Caudate nucleus (tissue), 63 donors: ENCODE measurements at places on chromosomes 7 and 10.

DNA sequence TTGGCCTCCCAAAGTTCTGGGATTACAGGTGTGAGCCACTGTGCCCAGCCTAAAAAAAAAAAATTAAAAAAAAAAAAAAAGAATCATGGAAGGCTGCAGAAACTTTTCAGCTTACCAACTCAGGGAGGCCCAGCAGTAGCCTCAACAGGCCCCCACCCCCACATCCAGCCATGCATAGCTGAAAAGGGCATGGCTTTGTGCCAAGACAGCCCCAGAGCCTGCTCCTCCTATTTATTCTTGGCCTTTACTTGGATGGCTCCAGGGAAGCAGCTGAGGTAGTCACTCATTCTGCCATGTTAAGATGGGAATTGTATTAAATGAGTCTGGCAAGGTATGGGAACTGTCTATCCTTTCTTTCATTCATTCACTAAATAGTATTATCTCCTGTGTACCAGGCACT is 13.7 kb upstream of the CNNM2 start:
- DNase-seq: no peak

DNA sequence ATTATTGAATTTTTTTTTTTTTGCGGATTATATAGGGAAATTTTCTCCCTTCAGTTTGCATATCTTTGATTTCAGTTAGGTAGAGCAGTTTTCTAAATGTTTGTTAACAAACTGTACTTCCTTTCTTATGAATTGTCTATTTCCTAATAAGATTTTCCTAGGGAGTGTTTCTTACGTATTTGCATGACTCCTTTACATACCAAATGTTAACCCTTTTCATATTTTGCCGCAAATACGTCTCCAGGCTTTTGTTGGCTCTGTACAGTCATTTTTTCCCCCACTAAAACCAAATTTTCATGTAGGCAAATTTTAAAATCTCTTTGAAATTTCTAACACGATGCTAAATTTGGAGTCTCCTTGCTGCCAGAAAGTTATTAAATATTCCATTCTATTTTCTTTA is 1.9 kb upstream of the FRAT2 start:
- no peak for DNase-seq

DNA sequence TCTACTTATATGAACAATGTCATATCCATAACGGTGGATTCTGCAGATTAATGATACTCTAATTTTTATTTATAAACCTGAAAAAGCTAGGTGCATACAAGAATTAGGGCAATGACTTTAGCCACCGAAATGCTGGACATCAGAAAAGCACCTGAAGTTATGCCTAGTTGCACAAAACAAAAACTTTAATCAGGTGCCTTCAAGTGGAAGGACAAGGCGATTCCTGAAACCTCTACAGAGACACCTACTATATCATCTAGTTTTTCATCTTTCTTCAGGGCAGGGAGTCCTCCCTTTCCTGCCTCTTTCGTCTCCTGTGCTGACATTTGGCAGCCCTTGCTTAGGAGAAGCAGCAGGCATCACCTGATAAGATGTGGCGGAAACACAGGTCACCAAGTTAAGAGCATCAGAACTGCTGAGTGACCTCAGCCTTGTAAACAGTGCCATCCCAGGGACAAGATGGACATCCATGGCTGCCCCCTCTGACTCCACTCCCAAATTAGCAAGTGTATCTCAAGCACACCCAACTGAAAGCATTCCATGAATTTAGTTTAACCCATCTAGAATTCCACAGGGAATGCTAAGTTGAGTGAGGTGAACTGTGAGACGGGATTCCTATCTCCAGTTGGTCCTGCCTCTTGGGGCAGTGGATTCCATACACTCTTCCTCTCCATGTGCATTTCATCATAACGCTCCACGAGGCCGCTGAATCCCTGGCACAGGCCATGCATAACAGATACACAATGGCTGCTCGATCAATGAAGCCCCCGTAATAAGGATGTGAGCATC is 5.8 kb downstream of the ITPRIP start:
- DNase-seq: no peak

DNA sequence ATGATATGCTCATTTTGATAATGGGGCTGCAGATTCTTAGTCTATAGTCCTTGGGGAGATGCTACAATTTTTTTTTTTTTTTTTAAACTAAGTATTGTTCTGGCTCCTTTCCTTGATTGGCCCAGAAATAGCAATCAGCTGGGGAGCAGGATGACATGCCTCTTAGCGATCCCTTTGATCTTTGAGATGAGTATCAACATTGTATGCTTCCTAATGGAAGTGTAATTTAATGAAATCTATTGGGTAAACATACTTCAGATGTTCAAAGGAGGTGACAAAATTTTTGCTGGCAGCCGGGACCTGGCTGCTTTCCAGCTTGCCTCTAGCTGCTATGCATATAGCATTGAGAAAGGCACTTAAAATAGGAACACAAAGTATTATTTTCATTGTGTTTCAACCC is 43.5 kb downstream of the VTI1A start:
- DNase-seq: no peak

DNA sequence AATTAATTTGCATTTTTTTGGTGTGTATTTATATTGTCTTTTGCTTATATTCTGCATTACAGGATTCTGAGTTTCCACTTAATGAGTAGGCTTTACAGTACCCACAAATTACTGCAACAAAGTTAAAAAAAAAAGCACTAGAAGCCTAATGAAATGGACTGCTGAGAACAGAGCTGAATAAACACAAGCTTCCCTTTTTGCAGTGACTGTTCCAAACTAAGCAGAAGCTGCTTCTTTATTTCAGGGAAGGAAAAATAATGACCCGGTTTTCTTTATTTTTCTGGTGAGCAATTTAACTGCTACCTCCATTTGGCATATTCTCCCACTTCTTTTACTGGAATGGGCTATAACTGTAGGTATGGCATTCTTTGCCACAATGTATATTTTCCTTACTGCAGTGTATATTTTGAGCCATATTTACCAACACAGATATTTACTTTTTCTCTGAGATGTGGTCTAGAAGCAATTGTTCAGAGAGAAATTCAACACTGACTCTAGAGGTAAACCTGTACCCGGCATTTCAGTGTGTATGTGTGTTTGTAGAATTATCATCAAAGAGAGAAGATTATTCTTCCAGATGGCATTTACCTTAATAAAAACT is 56.9 kb downstream of the HDAC9 start:
- DNase-seq: no peak

GRCh38 chr10:79256264-79256806 is 90.9 kb upstream of the PPIF start:
- no peak for DNase-seq

- no peak for DNase-seq
Observed at GRCh38 chr7:152987656-152988055, 228.1 kb downstream of the ACTR3B start.

DNA sequence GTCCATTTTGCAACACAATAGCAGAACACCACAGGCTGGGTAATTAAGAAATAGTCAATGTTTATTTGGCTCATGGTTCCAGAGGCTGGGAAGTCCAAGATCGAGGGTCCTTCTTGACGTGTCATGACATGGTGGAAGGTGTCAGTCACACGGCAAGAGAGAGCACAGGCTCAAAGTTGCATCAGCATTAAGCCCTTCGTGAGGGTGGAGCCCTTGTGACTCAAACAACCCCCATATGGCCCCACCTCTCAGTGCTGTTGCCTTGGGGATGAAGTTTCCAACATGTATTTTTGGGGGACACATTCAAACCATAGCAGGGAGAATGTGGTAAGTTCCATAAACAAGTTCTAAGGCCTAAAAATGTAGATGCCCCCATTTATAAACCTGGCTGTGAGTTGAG is 24.6 kb upstream of the GTPBP4 start:
- no peak for DNase-seq

- DNase-seq: no peak
Observed at GRCh38 chr7:97771576-97771975, 39.7 kb downstream of the TAC1 start.

GRCh38 chr10:104897696-104898095 is 256.6 kb downstream of the SORCS3 start:
- DNase-seq: no peak

DNA sequence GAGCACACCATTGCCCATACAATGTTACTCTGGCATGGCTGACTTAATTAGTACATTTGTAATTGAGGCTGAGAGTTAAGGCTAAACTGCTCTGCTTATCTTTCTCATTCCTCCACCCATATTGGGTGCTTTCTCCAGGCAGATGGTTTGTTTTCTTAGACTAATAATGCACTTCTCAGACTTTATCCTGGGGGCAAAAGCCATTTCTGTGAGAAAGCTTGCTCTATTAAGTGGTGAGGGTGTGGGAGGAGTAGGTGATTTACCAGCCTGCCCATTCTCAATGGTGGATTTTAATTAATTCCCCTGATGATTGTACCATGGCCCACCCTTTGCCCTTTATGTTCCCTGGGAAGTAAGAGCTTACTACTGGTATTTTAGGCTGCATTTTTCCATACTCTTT is 174.8 kb downstream of the FOXP2 start:
- no peak for DNase-seq

GRCh38 chr7:48667407-48667806 is 256.9 kb upstream of the CDC14C start:
- no peak for DNase-seq

- no peak for DNase-seq
Observed at GRCh38 chr10:112360308-112361270, 13.3 kb upstream of the ACSL5 start.

DNA sequence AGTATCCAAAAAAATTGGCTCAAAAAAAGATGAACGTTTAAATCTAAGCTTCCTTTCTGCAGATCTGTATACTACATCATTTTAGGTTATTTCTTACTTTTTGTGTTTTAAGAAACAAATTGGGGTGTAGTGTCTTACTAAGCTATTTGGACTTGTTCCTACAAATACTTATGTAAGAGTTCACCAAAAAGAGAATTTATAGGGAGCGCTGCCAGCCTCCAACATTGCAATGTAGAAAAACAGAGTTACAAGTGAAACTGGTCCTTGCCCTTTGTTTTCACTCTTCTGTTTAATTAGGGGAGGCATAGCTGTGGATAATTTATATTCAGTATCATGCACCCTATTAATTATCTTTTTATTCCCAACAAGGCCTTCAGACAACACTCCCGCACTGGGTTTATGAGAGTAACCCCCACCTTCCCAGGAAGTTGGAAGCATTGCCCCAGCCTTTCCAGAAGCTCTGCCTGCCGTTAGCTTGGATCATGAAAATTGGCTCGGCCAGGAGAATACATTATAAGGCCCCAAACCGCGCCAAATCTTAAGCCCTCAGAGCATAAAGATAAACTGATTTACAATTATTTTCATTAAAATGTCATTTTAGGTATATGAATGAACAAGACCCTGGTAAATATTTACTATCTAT is 261.8 kb upstream of the KLF6 start:
- no peak for DNase-seq

GRCh38 chr10:36362257-36362656 is 720.2 kb upstream of the FZD8 start:
- DNase-seq: no peak

DNA sequence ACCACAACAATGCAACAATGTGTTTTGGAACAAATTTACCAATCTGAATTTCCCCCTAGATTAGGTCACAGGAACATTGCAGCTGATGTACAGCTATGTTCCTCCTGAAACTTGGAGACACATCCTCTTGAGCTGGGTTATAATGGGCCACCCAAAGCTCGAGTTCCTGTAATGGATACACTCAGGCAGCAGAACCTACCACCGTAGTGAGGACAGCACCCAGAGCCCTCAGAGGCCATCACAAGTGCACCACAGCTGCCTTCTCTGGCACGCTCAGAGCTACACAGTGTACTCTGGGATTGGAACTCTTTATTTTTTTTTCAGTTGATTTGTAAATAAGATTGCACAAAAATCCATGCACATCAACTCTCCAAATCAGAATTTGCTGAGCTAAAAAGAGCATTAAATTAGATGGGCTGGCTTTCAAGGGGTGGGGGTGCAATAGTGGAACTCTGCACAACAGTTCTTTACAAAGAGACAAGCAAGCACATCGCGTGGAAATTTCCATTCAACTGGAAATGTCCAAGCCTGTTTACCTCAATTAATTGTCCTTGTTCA is 56.7 kb downstream of the EGFR start:
- DNase-seq: no peak

- no peak for DNase-seq
Observed at GRCh38 chr10:75513292-75513885, 82.0 kb downstream of the LRMDA start.

DNA sequence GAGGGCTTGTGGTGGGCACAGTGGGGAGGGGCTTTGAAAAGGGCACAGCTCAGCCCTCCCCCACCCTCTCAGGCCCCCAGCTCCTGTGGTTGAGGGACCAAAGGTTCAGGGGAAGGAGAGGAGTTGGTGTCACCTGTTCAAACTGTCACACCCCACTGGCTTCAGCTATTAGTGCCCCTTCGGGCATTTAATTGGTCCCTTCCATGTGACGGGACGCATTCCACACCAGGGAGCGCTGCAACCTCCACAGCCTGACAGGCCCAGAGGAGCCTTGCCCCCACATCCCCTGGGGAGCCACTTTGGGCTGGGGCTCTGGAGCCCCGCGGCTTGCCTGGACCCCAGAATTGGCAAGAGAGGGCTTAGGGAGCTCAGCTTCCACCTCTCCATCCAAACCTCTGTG is 75.7 kb downstream of the C10orf105 start:
- no peak for DNase-seq

- peak; percentile 57 for DNase-seq
Observed at GRCh38 chr7:51160990-51161615, 155.5 kb downstream of the COBL start.

DNA sequence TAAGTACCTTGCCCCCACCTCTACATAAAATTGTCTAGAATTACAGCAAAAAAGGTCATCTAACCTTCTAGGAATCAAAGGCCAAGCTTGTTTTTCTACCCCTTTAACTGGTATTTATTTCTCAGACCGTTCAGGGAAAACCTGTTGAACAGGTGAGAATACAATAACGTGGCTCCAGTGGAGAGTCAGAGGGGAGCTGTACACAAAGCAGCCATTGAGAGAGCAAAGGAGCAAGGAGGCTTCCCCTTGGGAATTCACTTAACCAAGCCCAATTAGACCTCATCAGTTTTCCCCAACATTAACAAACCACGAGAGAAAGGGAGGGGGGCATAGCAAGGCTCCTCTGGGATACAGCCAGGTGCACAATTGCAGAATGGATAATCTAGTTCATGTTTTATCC is 101.9 kb downstream of the ELMO1 start:
- no peak for DNase-seq

- DNase-seq: no peak
Observed at GRCh38 chr10:74058658-74059057, 60.7 kb downstream of the VCL start.

DNA sequence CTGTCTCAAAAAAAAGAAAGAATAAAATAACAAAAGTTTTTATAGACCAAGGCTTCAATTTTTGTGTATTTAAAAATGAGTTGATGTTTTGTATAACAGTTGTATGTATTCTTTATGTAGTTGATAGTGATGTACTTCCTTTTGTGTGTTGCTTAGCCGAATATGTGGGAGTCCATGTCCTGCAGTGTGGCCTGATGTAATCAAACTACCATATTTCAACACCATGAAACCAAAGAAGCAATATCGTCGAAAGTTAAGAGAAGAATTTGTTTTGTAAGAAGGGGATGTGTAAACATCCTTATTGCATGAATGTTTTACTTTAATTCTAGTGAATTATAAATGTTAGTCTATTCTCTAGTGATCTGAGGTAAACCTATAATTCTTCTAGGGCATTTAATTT is 56.6 kb downstream of the MPLKIP start:
- DNase-seq: no peak
